Stimulated activated CD8-positive, alpha-beta memory T cell treated with anti-CD3 and anti-CD28 coated beads, Interleukin-7, amount 100 ng/mL, for 24 hours (primary cell): ENCODE measurements at places on chromosomes 6 and 20.

DNA sequence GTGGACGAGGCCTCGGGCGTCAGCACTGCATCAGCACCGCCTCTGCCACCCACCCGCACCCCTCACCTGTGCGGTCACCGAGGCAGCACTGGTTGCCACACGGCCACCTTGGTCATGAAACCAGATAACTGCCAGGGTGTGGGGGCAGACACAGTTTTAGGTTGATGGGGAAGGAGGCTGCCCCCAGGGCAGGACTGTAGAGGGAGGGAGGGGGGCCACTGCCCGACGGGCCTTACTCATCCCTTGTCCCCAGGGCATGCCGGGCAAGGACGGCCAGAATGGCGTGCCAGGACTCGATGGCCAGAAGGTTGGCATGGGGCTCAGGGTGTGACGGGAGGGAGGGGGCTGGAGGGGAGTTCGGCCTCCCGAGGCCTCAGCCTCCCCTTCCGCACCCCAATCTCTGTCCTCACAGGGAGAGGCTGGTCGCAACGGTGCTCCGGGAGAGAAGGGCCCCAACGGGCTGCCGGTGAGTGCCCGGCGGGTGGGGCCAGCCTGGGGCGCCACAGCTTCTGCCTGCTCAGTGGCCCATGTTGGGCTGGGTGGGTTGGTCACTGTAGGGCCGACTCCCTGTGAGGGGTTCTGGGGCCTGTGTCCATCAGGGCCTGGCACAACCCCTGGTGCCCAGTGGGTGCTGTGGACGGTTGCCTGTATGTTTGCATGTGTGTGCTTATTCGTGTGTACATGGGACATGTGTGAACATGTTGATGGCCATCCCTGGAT is 11.8 kb downstream of the COL9A3 start:
- DNase-seq = no peak

DNA sequence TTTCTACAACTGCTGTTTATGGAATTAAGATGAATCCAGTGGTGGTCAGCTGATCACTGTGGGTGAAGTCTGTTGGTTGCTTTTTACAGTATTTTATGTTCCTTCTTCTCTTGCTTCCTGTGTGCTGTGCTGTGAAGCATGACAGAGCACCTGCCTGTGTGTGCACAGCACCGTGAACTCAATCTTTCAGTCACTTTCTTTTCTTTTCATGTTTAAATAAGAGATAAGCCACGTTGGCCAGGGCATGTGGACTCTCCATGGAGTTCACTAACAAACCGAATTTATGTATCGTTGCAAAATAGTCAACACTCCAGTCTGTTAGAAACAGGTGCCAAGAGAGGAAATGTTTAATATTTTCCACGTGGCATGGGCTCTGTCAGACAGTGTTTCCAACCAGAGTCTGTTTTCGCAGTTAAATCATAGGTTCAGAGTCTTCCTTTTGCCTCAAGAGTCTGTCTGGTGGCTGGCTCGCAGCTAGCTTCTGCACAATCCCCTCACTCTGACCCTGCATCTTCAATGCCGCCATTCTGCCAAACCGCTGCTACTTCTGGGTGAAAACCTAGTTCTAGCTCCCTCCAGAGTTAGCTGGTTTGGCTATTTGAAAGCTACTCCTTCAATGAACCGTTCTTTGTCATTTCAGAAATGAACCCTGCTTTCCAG is 73.2 kb downstream of the QRSL1 start:
- no peak for DNase-seq

GRCh38 chr6:132734694-132735236 is 20.9 kb upstream of the VNN1 start:
- DNase-seq = no peak

DNA sequence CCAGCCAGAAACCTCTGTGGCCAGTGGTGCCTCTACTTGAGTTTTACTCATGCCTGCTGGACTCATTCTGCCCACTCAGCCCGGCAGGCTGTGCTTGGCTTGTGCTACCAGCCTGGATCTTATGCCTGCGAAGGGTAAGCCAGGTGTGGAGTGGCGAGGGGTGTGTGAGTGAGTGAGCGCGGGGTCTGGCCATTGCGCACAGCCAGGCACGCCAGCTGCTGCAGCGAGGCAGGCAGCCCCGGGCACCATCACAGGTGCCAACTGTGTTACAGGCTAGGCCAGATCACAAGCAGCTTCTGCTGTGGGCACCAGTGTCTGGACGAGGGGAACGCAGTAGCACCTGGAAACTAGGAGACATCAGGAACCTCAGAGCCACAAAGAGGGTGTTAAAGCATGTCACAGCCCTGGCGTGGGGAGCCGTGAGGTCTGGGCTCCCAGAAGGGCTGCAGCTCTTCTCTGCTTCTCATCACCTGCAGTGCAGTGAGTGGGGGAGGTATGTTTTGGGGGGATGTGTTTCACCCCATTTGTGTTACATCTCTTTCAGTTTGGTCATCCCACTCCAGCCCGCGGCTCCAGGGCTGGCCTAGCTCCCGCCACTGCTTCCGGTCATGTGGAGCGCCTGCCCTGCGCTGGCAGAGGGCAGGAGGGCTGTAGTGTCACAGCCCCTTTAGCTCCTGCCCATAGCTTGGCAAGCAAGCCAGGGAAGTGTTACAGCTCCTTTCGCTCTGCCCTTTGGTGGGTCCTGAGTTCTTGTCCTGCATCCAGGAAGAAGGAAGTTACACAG is 379.7 kb upstream of the IMPG1 start:
- DNase-seq = no peak

DNA sequence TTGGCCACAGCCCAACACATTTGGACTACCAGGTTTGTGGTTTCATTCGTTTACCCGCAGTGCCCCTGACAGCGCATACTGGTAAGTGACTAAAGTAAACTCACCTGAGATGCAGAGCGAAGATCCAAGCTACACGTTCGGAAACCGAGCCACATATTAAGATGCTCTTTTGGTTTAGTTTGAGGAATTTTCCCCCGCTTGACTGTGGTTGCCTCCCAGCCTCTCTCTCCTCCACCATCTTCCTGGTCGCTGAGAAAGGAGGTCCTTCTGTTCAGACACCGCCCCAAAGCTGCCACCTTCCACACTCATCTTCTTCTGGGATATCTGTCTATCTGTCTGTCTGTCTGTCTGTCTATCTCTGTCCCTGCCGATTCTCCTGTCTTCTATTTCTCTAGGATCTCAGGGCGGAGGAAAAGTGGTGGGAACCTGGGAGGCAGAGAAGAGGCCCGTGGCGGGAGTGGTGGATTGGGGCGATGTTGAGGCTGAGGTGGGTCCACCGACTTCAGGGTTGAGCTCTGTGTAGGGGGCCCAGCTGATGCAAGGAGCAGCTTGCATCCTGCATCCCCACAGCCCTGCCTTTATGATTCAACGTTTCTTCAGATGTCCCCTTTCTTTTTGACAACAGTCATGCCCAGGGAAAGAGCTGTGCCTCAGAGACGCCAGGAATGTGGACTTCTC is 196.9 kb upstream of the ZNF184 start:
- DNase-seq = no peak

DNA sequence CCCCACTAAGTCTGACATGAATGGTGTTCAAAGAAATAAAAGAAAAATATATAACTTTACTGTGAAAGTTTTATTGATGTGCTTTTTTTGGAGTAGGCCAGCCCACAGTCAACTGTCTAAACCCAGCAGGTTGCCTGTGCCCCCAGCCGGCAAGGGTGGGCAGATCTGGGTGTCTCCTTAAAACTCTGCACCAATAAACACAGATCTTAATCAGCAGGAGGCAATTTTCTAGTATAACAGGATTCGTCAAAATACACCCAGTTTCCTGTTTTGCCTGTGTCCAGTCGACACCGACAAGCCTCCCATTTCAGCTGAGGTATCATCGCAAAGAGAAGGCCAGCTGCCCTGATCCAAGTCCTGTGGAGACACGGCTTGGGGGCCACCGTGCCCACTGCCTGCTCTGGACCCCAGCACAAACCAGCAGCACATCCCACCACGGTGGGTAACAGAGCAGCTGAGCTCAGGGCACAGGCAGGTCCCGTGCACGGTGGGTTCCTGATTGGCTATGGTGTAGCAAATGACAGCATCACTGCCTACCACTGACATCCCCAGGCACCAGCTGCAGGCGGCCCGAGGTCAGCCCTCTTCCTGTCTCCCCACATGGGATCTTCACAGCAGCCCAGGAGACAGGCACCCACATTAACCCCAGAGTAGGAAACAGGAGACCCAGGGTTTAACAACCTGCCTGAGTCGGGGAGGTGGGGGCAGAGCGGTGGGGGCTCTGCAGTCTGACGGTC is 15.7 kb downstream of the BMP7 start:
- no peak for DNase-seq

DNA sequence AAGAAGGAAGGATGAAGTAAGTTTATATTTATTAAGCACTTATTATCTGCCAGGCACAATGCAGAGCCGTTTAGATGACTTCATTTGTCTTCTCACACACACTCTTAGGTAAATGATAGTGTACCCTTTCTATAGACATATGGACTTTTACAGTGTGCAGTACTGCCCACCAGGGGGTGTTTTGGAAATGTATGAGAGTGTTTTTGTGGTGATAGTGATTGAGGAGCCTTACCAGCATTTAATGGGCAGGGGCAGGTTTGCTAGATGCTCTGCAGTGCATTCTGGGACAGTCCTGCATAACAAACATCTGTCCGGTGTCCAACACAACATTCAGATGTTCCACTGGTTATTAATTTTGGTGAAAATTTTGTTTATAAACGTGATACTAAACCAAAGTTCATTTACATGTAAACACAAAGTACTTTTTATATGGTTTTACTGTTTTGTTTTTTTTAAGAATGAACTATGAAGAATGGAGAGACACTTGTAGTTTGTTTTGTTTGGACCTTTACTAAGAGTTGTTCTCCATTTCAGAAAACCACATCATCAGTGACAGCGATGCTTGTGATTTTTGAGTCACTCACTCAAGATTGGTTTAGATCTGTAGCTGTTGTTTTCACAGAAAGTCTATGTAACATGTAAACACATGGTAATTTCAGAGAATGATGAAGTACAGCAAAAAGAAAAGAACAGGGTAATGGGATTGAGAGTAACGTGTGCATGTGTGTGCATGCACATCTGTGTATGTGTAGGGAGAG is 19.9 kb downstream of the KCNS1 start:
- no peak for DNase-seq

DNA sequence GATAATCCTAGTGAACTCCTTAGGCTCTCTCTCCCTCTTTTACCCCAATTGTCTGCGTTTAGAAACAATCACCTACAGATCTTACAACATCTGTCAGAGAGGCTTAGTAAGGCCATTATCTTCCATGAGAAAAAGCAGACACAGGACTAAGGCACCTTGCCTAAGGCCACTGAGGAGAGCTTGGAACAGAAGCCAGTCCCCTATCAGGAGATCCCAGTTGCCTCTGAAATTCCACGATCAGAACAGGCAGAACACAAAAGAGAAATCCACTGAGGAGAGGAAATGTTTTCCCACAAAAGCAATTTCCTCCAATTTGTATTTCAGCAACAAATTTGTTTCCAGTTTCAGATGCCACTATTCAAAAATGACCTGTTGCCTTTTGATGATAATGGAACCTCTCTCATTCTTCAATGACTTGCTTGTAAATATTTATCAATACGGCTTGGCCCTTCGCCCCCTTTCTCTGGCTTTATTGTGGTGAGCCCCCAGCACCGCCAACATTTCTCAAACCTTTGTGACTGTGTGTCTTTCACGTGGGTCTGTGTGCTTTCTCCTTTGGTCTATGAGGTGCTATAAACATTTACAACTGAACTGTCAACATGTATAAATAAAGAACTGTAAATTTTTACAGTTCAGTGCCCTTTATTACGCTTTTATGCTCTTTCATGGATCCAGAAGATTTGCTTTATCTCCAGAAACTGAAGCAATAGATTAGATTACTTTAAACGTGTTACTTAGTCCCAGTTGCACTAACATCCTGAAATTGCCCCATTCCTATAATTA is 187.8 kb upstream of the PHACTR1 start:
- no peak for DNase-seq

GRCh38 chr6:77740380-77740779 is 87.5 kb downstream of the MEI4 start:
- no peak for DNase-seq

- no peak for DNase-seq
Observed at GRCh38 chr6:15158821-15159619, 86.8 kb upstream of the JARID2 start.

GRCh38 chr6:113442040-113442439 is 415.1 kb upstream of the MARCKS start:
- no peak for DNase-seq

DNA sequence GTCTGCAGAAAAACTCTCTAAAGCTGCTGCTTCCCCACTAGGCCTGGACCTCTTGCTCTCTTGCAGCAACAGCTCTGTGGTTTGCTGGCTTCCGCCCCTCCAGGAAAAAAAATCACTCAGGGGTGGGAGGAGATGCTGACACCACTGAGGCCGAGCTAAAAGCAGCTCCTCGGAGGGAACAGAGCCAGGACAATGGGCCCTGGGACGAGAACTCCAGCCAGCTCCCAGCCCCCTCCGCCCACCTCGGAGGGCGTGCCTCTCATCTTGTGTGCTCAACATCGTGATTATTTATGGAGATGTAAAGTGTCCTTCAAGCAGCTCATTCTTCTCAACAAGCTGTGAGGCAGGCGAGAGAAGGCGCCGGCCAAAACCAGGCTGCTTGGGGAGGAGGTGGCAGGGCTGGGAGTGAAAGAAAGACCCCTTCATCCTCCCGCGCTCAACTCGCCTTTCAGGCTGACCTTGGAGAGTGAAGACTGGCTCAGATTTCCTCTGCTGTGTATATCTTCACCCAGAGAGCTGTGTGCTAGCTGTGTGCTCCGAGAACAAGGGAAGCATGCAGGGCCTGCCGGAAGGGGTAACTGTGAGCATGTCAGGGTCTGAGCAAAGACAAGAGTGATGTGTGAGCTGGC is 53.5 kb upstream of the LRFN2 start:
- DNase-seq = no peak

DNA sequence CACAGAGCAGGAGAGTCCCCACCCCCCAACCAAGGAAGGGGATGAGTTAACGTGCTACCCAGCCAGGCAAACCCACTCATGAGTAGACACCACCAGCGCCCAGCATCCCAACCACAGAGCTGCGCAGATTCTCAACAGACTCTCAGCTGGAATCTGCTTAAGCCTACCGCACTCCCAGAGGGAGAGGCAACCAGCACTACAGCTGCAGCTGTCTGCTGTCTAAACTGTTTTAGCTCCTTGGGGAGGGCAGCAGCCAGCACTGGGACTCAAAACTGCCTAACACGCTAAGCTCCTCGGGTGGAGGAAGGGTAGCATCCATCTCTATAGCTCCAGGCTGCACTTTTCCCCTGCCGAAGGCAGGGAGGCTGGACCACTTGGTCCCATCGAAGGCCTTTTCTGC is 539.8 kb downstream of the EPHA7 start:
- no peak for DNase-seq

GRCh38 chr6:105954148-105954547 is 132.0 kb upstream of the PRDM1 start:
- DNase-seq = no peak

- DNase-seq = no peak
Observed at GRCh38 chr6:129785756-129786135, 75.4 kb downstream of the TMEM244 start.

DNA sequence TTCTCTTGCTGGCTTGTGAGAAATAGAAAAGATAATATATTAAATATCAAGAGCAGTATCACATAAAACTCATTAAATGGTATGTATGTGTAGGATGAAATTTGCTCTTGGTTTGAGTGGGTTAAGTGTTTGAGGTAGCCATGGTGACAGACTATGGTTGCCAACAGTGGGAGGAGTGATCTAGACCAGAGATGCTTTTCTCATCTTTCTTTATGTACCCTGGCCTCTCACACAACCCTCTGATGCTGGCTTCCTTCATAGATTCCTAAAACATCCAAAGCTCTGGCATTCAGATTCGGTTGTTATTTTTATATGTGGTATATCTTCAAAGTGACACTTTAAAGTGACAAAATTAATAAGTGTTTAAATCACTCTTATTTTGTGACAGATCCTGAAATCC is 9.0 kb upstream of the MLIP start:
- no peak for DNase-seq

GRCh38 chr20:50513169-50514034 is 3.2 kb downstream of the PTPN1 start:
- DNase-seq = no peak
